T-helper 1 cell (primary cell): ENCODE measurements at places on chromosomes 1 and 21.

DNA sequence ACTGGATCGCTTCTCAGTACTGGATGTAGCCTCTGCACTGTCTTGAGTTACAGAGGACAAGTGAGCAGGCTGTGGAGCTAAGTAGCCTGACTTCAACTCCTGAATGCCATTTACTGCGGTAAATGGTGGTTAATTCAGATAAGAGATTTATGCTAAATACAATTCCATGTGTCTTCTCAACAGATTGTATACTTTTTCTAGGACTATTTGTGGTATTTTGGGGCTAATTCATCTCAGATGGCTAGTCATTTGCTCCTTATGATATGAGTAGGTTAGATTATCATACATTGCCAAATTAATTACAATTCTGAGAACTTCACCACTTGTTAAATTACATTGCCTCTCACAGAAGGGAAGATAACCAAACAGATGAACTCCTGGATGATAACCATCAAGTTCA is 90.5 kb downstream of the NTNG1 start:
- DNase-seq, result no peak

DNA sequence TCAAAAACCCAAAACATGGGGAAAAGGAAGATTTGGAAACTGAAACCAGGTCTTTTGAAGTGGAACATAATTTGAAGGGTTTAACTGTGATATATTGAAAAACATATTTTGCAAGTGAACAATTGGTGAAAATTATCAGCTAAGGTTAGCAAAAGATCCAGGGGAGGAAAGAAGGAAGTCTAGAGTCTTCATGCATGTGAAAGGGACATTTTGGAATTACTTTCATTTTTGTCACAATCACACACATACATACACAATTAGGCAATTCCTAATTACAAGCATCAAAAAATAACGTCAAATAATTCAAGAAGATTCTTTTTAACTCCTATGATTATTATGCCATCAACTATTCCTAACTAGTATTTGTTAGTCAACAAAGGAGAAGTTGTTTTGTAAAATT is 64.7 kb upstream of the NFIA start:
- DNase-seq, result no peak

DNA sequence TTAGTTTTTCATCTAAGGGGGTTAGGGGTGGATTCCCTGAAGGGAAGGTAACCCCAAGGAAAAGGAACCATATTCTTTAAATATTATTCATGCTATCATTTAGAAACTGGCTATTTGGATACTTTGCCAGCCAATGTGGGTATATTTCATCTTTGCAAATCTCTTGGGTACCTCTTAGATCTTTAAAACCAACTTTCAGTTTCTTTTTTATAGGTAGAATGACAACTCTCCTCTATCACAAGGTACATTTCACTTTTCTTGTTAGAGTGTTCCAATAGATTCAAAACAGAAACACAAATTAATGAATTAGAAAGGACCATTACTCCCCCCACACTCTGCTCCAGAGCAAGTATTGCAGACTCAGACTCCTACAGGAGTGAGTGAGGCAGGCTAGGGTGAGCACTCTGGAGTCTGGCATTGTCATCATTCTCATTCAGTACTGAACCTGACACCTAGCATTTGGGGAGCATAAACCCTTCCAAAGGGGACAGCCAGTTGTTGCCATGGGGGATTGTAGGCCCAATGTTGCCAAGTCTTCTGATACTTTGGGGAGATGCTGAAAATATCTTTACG is 43.0 kb downstream of the MACO1 start:
- DNase-seq, result no peak

GRCh38 chr21:37130971-37131370 is 57.9 kb downstream of the TTC3 start:
- no peak for DNase-seq

- DNase-seq, result no peak
These were observed 31.1 kb downstream of the UBE4B start for GRCh38 chr1:10063878-10064277.

GRCh38 chr1:152029929-152030211 is 6.9 kb downstream of the S100A11 start:
- DNase-seq, result no peak

- no peak for DNase-seq
These were observed 8.2 kb downstream of the HCRTR1 start for GRCh38 chr1:31625561-31626222.

DNA sequence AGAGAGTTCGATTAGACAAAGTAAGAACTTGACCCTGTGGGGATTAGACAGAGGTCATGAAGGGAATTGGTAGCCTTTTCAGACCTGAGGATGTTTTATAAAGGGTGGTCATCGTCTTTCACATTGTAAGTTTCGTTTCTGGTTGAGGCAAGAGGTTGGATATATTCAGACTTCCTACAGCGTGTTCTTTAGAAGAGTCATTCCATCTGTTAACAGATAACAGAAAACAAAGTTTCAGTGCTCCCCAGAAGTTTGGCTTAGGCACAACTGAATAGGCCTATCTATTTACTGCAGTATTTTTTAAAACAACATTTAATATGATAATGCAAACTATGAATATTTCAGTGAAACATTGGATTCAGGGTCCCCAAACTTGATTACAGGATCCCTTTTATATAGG is 17.1 kb upstream of the IVNS1ABP start:
- DNase-seq, result no peak

- DNase-seq, result no peak
These were observed 8.1 kb upstream of the RCC2 start for GRCh38 chr1:17447501-17447992.

DNA sequence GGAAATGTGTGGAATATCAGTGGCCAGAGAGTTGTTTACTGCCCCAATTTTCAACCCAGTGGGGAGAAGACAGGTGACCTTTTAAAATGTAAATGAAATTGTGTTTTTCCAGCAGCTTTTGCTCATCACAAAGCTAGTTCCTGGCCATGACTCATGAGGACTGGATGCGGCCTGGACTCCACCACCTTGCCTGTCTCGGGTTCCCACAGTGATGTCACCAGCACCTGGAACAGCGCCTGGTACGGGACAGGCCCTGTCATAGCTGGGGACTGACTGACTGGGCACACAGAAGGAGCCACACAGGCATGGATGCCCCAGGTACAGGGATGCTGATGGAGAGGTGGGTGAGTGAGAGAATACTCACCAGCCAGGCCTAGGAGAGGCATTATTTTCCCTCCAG is 277.1 kb downstream of the AJAP1 start:
- DNase-seq, result no peak

GRCh38 chr1:211882381-211883004 is 51.9 kb upstream of the LPGAT1 start:
- no peak for DNase-seq

GRCh38 chr1:47241114-47242113 is 9.4 kb upstream of the TAL1 start:
- DNase-seq, result no peak

GRCh38 chr1:76013206-76013581 is 61.4 kb upstream of the ST6GALNAC3 start:
- no peak for DNase-seq

DNA sequence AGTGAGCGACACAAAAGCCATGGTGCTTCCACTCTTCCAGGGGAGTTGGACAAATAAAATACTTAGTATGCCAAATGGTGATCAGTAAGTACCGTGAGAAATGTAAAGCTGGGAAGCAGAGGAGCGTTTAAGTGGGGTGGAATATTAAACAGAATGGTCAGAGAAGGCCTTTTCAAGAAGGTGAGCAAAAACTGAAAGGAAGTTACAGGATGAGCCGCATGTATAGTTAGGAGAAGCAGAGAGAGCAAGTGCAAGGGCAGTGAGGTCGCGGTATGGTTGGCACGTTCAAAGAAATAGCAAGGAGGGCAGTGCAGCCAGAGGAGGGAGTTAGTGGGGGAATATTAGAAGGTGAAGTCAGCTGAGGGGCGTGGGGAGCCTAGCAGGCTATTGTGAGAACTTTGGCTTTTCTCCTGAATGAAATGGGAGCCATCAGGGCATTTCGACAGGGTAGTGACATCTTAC is 748 bp upstream of the ATP6V0B start:
- no peak for DNase-seq

- DNase-seq, result no peak
These were observed 8.2 kb downstream of the CTPS1 start for GRCh38 chr1:40987439-40988276.

GRCh38 chr1:58964880-58965279 is 181.0 kb upstream of the JUN start:
- DNase-seq, result no peak

DNA sequence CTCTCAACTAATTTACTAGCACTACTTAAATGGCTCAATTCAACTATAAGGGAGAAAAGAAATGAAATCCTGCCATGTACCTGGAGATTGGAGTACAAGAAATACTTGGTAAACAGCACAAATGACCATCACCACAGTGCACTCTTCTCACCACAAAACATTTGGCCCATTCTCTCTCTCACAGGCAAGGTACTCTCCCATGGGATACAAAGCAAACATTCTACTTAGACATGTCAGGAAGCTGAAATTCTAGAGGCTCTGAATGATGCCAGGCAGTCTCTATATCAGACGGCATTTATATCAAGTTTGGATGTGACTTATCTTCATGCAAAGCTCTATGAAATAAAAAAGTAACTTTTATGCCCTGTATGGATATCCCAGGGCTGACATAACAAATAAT is 72.5 kb downstream of the DPT start:
- no peak for DNase-seq

- DNase-seq, result no peak
These were observed 120.3 kb downstream of the PPIAL4G start for GRCh38 chr1:148362626-148363438.

DNA sequence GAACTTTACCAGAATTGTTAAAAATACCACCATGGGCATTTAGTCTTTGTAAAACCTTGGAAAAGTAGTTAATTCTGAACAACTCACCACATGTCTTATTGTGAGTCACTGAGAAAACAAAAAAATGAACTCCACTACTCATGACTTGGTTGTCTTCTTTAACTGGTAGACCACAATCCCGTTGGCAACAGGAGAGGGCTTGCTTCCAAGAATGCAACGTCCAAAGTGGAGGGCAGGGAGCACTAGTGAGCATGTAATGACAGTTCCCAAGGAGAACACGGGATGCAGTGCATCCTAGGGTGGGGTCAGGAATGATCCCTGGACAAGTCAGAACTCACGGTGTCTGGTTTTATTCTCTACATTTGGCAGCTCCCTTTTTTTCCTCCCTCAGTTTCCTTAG is 15.2 kb upstream of the HMCN1 start:
- DNase-seq, result no peak

DNA sequence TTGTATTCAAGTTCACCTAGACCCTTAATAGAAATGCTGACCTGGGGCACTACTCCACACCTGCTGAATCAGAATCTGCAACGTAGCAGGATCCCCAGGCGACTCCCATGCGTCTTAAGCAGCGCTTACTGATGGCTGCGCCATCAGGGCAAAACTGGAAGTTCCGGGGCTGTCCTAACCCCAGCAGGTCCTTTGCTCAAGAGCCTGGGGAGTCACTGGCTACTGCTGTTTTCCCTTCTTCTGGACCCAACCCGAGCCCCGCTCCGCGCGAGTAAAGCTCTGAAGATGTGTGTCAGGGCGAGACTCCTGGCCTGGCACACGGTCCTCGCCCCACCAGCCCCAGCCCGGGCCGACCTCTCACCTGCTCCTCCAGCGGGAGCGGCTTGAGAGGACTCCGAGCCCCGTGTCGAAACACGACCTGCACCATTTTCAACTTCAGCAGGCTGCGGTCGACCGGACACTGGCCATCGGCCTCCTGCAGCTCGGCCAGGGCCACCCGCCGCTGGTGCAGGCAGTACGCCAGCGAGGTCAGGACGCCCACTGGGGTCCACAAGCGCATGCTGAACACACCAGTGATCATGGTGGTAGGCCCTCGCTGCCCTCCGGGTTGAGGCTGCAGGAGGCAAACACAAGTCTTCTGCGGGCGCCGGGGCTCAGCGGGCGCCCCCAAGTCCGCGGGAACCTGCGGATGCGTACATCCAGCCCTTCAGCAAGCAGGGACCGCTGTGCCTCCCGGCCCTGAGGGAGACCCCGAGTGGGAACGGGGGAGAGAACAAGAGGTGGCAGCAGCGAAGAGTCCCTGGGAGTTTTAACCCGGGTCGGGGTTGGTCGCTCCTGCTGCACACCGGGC is 630 bp downstream of the ACP6 start:
- peak; percentile 8 for DNase-seq

- DNase-seq, result no peak
These were observed 103.2 kb upstream of the RALGPS2 start for GRCh38 chr1:178621822-178622221.

- no peak for DNase-seq
These were observed 72.8 kb downstream of the XCL2 start for GRCh38 chr1:168470901-168471431.

DNA sequence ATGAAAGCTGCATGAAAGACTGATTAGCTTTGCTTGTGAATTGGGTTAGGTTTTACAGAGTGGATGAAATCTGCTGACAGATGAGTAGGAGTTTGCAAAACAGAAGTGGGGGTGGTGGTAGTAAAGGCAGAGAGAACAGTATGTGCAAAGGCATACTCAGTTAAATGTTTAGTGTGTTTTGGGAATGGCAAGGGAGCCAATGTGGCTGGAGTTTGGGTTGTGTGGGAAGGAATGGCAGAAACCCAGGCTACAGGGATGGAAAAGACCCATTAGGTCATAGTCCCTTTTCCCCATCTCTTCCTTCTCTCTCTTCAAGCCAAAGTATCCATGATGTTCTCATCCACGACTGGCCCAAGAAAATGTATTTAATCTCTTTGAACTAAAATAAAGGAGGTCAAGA is 362.2 kb upstream of the LYPLAL1 start:
- DNase-seq, result no peak

DNA sequence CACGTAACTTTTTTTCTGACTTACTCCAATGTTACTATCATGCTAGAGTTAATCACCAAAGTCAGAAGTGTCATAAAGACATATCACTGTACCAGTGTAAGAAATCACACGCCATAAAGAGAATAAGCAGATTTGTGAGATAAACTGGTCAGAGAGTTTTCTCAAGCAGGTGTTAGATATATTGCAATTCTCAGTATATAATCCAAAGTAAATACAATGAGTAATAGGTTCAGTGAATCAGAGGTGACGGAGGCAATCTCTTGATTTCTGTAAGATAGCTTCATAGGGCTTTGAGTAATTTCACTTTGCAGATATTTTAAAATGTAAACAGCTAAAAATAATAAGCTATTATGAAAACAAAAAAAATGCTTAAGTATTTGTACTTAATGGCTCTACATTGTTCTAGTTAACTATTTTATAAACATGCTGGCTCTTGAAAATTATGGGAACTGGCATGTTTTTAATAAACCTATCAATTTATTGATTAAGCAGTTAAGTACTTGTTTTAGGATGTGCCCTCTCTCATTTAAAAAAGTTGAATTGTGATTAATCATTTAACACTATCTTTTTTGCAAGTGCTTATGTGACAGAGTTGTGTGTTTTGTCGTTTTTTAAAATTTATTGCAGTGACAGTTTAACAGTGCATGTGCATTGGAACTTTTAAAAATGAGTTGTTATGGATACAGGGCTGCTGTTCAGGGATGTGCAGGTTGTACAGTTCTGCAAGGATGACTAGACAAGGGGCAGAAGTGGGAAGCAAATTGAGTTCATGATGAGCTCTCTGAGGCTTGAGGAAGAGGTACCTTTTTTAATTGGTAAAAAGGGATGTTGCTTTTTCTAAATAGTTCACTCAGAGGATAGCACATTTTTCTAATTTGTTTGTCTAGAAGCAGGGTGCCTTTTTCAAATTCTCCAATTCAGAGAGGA is 119.1 kb downstream of the USP25 start:
- DNase-seq, result no peak

- DNase-seq, result no peak
These were observed 945 bp downstream of the RNPEP start for GRCh38 chr1:201983380-201983805.

- no peak for DNase-seq
These were observed 176.5 kb downstream of the VAV3 start for GRCh38 chr1:107788206-107789202.
